ENCODE measurements at places on chromosomes 1 and 21.

- DNase-seq, result no peak
These were observed 224.8 kb downstream of the NTNG1 start for GRCh38 chr1:107365527-107366240.

DNA sequence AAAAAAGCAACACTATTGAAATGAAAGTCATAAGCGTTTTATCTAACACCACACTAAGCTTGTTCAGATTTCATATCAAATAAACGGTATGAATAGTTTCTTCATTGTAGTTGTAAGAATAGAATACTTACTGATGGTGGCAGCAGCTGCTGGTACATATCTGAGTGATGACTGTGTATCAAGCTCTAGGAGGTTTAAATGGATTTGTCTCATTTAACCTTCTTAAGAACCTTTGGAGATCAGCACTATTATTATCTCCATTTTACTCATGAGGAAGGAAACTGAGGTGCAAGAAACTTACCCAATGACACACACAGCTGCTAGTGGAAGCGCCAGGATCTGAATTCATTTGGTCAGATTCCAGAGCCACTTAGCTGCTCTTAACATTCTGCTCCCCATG lies 104.0 kb downstream of the EIF4G3 start:
- no peak for DNase-seq

DNA sequence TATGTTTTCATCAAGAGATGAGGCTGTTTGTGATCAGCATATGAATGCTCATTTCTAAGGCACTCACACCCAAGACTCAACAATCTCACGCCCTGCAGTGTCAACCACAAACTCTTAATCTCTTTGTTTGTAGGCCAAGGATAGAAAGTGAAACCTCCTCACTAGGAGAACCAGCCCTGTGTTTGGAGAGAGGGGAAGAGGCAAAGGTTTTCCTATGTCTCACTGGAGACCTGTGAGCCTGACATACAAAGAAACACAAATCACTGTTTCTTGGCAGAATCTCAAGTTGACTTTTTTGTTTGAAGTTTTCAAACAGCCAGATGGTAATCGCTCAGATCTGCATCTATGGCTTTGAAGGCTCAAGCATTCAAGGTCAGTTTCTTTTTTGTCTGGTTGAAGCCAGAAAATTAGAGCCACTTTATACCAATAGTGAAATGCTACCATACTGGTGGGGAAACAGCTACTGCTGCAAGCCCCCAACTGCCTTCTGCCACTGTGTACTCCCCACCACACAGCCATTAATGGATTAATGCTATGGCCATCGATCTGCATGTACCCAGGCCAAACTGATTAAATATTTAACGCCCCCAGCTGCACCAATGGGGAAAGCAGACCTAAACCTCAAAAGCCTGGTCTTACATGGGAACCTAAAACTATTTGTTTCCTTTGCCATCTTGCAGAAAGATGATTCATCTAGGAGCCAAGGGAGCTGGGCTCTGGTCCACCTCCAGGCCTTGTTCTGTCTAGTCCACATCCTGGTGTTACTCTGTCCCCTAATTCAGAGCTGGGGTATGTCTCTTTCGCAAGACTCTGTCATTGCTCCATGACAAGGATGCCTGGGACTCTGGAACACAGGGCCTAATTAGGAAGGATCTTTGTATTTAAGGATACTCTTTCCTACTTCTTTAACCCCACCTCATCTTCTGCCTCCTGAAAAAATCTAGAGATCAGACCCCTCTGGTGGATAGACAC lies 16.3 kb downstream of the PDZK1 start:
- peak; percentile 3 for DNase-seq

GRCh38 chr1:214452152-214452784 lies 99.1 kb downstream of the PTPN14 start:
- DNase-seq, result no peak

DNA sequence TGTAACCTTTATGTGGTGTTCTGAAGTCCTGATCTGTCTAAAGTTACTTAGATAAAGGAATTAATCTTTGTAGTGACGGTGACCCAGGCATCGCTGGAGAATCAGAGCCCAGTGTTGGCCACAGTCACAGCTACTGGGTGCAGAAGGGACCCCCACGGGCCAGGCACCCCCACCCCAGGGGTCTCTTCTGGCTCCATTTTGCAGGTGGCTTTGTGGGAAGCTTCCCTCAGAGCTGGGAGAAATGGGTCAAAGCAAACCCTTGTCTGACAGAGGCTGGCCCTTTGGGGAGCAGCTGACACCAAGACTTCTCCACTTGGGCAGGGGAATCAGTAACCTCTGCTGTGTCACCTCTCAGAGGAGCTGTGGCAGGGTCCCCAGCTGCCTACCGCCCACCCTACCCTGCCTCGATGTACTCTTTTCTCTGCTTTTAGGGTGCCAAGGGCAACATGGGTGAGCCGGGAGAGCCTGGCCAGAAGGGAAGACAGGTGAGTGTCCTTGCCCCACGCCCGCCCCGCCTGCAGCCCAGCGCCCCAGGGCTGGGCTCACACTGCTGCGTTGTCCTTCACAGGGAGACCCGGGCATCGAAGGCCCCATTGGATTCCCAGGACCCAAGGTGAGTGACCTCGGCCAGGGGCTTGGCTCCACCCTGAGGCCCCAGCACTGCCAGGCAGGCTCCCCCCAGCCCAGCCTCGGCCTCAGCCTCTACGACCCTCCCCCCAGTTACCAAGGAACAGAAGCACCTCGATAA lies 17.7 kb downstream of the COL6A2 start:
- DNase-seq, result no peak

GRCh38 chr1:247419336-247419735 lies 3.4 kb downstream of the NLRP3 start:
- DNase-seq, result no peak

DNA sequence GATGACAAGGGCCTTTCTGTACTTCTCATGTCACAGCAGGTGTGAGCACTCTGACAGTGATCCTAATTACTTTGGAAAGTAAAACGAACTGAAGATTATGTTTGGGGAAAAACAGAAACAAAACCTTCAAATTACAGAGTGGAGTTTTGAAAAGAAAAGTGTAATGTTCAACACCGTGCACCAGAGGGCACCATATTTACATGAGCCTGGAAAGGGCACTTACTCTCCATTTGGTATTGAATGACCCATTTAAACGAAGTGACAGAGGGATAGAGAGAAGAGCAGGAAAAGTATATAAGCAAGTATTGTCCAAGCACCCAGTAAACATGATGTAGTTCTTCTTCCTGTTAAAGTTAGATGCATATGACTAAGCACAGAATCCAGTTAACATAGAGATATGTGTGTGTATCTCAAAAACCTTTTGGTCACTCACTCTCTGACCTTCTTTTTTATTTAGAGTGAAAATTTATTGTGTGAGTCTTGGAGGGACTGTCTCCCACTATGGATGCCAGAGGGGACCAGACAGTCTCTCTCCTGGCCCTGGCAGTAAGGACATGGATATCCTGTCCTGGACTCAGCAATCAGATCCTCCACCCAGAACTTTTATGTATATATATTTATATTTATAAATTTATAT lies 3.8 kb upstream of the RGSL1 start:
- no peak for DNase-seq

GRCh38 chr1:87594736-87595383 lies 266.2 kb downstream of the LMO4 start:
- no peak for DNase-seq

- no peak for DNase-seq
These were observed 165.4 kb upstream of the ADAMTS5 start for GRCh38 chr21:27132266-27132665.

DNA sequence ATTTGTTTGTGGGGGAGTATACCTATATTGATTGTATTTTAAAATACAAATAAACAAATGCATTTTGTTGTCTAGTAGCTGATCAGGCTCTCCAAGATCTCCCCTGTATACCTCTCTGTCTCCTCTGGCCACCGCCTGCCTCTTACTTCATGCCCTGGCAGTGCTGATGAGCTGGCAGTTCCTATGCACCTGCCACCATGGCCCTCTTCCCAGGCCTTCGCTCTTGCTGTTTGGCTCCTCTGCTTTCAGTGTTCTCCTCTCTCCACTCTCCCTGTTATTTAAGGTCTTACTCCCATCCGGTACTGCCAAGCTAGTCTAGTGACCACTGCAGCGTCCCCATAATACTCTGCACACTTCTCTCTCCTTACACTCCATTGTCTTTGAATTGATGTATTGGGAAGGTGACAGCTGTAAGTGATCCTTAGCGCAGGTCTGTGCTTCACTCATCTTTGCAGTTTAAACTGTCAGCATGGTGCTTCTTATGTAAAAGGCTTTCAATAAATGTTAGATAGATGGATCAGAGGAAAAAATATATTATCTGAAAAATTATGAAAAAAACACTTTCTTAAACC lies 88.1 kb upstream of the ATP1A1 start:
- no peak for DNase-seq

- no peak for DNase-seq
These were observed 38.2 kb downstream of the TRAPPC10 start for GRCh38 chr21:44050276-44050675.

GRCh38 chr1:7585216-7585907 lies 185.7 kb upstream of the VAMP3 start:
- no peak for DNase-seq

DNA sequence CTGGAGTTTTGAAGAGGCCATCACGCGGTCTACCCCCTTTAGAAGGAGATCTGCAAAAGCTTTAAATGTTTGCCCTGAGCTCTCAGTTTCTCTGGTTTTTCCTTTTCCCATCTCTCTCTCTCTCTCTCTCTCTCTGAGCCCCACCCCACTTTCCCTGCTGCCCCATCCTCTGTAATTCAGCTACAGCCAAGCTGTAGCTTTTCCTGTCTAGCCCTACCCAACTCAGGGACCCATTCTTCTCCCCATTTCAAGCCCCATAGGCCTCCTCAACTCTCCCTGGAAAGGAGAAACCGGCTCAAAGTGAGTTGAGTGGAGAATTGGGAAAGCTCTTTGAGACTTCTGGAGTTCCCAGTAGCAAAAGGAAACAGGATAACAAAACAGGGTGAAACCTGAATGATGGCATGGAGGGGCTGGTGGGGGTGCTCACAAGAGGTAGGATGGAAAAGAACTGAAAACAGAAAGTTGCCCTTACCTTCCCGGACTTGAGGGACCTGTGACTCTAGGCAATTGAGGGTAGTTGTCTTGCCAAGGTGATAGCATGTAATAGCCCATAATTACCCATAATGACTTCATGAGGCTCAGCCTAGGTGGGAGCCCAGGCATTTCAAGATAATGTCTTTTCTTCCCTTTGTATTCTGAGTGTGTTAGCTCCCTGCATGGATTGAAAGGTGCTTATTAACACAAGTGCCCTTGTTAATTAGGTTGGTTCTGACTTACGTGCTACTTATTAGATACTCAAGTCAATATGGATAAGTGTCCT lies 84.9 kb downstream of the SLC16A1 start:
- no peak for DNase-seq

DNA sequence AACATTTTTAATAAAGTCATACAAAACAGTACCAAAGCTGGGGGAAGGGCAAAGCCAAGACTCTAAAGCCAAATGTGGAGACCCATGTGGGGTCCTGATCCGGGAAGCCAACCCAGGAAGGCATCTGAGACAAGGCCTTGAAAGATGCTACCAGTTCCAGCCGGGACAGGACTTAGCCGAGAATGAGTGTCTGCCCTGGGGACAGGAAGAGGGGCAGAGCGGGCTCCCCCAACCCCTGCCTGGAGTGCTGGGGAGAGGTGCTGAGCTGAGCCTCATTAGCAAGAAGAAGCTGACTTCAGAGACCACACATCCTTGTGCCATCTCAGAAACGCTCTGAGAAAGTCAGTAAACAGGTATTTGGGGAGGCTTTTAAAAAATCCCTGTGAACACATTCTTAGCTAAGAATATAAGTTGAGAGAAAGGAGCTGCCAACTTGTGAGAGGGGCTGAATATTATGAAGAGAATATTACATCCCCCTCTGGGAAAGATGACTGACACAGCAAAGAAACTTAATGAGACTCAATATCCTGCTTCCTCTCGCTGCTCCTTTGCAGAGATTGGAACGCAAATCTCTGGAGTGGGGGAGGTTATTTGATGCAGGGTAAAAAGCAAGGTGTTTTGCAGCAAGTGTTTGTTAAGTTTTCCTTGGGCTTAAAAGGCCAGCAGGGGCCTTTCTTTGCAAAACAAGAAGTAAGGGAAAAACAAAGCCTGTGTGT lies 103.3 kb upstream of the KCND3 start:
- DNase-seq, result no peak

DNA sequence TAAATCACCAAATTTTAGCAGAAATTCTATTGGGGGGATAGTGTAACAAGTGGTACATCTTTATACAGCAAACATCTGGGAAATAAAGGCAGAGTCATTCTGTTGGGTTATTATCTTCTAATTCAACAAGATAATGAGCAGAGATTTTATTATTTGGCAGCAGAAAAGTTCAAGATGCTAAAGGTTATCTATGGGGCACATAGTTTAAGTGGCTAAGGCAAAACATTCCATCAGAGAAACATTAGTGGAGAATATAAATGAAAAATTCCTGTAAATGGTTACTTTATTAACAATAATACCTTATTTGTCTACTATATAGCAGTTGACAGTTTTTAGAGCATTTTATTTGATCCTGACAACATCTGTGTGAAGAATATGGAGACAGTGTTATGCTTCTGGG lies 815.7 kb downstream of the NCAM2 start:
- no peak for DNase-seq

GRCh38 chr1:114130846-114131525 lies 22.7 kb downstream of the SYT6 start:
- DNase-seq, result no peak

DNA sequence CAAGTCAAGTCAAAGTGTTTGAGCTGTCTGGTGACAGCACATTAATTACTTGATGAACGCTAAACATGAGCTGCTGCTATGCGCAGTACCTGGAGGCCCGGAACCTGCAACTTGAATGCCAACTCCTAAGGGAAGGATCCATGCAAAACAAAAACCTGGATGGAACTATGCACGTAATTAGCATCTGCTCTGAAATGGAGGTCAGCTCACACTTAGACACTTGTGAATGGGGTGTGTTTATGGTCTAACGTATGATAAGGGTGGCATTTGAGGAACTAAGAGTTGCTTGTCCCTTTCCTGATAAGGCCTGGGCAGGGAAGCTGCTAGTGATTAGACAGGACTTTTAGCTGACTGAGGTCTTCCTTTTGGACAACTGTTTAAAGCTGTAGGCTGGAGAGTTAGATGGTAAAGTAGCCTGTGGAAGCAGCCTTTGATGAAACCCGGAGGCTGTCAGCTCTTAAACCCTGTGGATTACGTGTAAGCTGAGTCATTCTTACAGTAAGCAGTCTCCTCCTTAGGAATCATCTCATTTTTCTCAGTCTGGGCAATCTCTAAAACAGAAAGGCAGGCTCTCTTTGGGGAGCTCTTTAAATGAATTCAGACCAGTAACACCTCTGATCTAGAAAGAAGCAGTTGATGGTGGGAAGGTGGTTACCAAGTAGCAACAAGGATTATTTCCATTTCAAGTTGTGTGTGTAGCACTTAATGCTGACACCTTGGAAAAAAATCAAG lies 6.8 kb downstream of the TENT5C start:
- no peak for DNase-seq

DNA sequence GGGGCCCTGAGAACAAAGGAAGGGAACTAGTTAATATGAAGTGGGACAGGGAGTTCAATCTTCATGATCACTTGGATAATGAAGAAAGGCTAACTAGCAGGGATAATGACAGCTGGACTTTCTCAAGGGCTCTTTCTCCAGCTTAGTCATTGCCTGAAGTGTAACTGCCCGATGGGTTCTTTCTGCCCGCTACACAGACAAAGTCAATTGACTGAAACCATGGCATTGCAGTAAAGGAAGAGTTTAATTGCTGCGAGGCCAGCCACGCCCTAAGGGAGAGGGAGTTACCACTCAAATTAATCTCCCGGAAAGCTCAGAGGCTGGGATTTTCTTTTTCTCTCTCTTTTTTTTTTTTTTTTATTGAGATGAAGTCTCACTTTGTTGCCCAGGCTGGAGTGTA lies 16.6 kb upstream of the SLC2A5 start:
- no peak for DNase-seq

- DNase-seq, result no peak
These were observed 494.0 kb downstream of the KCNT2 start for GRCh38 chr1:196114193-196114592.

- DNase-seq, result no peak
These were observed 104.8 kb downstream of the OMA1 start for GRCh38 chr1:58441699-58442098.

Measured in stimulated activated CD8-positive, alpha-beta memory T cell treated with anti-CD3 and anti-CD28 coated beads, Interleukin-2, amount 100 ng/mL, for 1 hour (primary cell).